ENCODE measurements at places on chromosomes 1 and 21. TPM values are rescaled to one million over a fixed set of nuclear protein-coding genes. Genes with fewer than 3 reads are reported as not detected.

DNA sequence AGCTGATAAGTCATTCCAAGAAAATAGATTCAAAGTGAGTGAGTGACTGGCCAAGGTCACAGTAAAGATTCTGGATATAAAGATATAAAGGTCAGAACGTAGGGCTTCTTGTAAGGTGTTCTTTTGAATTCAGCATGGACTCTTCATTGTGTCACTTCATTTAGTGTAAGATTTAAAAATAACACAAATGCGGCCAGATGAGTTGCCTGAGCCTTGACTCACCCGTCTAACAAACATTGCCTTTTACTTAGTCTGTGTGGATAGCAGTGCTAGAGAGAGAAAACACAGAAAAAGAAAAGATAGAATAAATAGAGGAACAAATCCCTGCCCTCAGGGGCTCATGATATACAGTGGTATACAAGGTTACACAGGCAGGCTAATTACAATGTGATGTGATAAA lies 223.4 kb downstream of the PLPP3 start:
- no peak for DNase-seq

DNA sequence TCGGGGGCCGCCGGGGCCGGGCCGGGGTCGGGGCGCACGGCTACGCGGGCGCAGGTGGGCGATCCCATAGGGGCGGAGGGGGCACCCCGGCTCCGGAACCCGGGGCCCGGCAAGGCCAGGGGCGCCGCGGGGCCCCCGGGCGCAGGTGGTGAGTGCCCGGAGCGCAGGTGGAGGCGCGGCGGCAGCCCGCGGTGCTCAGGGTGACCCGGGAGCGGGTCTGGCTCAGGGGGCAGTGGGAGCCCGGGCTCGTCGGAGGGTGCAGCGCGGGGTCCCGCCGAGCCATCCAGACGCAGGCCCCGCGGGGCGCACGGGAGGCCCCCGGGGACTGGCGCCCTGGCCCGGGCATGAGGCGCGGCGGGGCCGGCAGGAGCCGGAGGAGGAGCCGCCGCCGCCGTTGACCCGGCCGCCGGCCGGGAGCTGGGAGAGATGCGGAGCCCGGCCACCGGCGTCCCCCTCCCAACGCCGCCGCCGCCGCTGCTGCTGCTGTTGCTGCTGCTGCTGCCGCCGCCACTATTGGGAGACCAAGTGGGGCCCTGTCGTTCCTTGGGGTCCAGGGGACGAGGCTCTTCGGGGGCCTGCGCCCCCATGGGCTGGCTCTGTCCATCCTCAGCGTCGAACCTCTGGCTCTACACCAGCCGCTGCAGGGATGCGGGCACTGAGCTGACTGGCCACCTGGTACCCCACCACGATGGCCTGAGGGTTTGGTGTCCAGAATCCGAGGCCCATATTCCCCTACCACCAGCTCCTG lies 489 bp downstream of the CELSR2 start:
- DNase-seq: no peak

DNA sequence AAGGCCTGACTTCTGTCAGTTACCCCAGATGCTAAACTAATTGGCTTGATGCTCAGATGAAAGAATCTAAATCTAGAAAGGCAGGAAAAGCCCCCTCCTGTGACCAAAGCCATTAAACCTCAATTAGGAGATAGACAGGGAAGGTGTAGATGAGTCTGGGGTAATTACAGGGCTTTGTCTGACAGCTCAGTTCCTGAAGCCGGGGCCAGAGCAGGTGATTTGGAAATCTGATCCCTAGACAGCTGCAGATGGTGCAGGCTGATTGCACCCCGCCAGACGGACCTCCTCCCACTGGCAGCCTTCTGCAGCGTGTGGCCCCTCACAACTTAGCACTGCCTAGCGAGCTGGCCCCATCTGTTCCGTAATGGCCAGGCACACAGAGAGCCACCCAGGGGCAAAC lies 395.1 kb downstream of the HLX start:
- no peak for DNase-seq

DNA sequence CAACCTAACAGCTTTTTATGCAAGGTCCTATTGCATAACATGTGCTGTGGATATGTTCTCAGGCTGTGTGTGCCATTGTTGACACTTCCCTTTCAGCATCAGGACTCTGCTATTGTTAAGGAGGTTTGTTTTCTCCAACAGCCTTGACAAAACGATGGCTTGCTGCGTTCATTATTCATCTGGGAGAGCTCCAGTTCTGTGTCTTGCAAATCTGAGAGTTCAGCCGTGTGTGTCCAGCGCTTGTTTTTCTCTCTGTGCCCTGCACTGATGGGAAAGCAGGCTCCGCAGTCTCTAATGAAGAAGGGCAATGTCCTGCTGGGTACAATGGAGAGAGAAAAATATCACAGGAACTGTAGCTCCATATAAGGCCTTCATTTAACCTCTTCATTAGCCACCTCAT lies 63.7 kb downstream of the CLDN17 start:
- DNase-seq: no peak

PRAMEF4 gene
- not detected for total RNA-seq

CNIH3 gene
- total RNA-seq: 4.2 TPM

NCAM2 gene
- 135 TPM for total RNA-seq

GRCh38 chr1:57886376-57886775 lies 462.5 kb upstream of the DAB1 start:
- no peak for DNase-seq

- no peak for DNase-seq
Measured at GRCh38 chr1:186094172-186094571, 280.9 kb downstream of the TPR start.

DNA sequence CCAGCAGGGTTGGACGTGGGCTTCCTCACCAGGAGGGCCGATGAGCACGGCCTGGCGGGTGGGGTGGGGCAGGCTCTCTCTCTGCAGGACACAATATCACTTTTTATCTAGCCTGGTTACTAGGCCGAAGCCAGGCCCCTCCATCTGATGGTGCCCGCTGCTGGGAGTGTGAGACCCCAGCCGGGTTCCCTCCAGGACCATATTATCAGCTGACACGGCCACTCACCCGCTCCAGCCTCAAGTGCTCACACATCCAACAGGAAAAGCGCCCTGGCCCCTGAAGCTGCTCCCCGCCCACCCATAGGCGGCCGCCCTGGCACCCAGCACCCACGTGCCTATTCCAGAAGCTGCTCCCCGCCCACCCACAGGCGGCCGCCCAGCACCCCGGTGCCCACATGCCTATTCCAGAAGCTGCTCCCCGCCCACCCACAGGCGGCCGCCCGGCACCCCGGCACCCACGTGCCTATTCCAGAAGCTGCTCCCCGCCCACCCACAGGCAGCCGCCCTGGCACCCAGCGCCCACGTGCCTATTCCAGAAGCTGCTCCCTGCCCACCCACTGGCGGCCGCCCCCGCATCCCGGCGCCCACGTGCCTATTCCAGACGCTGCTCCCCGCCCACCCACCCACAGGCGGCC lies 5.0 kb downstream of the SLC19A1 start:
- DNase-seq: no peak

SOX13 gene
- 12.5 TPM for total RNA-seq

LMX1A gene
- not detected for total RNA-seq

- no peak for DNase-seq
Measured at GRCh38 chr1:25562101-25562927, 18.9 kb downstream of the LDLRAP1 start.
